CD8-positive, alpha-beta memory T cell (primary cell): ENCODE measurements at places on chromosomes 4 and X. TPM values are rescaled to one million over a fixed set of nuclear protein-coding genes. Genes with fewer than 3 reads are reported as not detected.

- no peak for DNase-seq
Observed at GRCh38 chr4:29559286-29559685, 1160.9 kb upstream of the PCDH7 start.

DNA sequence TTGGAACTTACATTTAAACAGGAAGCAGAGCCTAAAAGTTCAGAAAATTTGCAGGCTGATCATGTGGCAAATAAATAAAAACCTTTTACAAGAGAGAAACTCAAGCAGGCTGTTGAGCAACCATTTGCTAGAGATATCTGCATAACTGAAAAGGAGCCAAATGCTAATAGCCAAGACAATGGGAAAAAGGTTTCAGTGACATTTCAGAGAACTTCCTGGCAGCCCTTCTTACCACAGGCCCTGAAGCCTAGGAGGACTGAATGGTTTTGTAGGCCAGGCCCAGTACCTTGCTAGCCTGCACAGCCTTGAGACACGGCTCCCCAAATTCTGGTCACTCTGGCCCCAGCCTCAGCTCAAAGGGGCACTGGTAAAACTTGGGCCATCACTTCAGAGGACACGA lies 945.1 kb downstream of the ADGRL3 start:
- no peak for DNase-seq

DNA sequence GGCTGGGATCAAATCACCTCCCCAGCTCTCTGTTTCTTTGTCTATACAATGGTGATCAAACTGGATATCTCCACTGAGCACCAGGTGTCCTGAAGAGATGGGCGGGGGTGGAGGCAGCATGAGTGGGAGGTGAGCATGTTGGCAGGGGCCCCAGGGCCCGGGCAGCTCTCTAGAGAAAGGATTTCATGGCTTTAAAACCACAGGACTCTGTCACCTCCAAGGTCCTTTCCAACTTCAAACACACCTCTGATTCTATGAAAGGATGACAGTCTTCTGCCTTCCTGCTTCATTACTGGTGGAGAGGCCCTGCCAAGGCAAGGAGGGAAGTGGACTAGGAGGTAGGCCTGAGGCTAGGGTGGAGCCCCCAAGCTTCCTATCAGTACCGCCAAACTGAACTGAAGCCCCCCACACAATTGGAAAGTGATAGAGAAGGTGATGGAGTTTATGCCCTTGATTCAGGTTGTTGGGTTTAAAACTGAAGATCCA lies 38.6 kb downstream of the TRIM2 start:
- DNase-seq: no peak

- DNase-seq: no peak
Observed at GRCh38 chr4:142595222-142595871, 250.8 kb downstream of the INPP4B start.

DNA sequence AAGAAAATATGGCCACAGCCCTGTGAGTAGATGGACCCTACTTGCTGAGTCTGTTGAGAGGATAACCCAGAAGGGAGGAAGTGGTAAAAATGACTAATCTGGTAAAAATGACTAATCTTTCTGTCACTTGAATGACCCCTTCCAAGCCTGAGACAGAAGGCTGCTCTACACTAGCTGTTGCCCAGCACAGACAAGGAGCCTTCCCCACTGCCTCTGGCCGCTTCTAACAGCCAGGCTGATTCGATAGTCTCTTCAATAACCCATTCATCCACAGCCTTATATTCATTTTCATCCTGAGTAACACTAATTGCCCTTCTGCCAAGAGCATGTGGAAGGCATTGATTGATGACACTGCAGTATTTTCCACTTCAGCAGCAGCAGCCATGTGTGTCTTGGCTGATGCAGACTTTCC lies 18.4 kb downstream of the MAGEB17 start:
- no peak for DNase-seq

GRCh38 chrX:53288189-53288588 lies 6.8 kb upstream of the IQSEC2 start:
- DNase-seq: peak; percentile 17

GRCh38 chr4:75653845-75654503 lies 19.2 kb downstream of the G3BP2 start:
- DNase-seq: no peak

DNA sequence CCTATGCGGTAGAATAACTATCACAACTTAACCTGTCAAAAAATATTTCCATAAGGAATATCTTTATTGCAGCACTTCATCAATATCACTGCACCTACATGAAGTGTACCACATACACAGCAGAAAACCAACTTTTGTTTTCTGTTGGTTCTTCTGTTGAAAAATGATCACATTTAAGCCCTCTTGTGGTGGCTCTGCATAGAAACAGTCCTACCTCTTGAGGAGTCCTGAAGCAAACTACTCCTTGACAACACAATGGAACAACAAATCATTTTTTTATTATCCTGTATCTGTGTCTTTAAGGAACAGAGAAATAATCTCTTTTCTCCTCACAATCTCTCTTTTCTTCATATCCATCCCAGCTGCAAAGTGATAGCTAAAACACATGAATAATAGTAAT lies 39.8 kb upstream of the ATOH1 start:
- DNase-seq: no peak

GRCh38 chr4:183986291-183986970 lies 81.3 kb downstream of the STOX2 start:
- DNase-seq: no peak

GRCh38 chr4:151605215-151605614 lies 155.6 kb downstream of the GATB start:
- no peak for DNase-seq

- DNase-seq: no peak
Observed at GRCh38 chr4:164383358-164384220, 370.3 kb upstream of the SMIM31 start.

DNA sequence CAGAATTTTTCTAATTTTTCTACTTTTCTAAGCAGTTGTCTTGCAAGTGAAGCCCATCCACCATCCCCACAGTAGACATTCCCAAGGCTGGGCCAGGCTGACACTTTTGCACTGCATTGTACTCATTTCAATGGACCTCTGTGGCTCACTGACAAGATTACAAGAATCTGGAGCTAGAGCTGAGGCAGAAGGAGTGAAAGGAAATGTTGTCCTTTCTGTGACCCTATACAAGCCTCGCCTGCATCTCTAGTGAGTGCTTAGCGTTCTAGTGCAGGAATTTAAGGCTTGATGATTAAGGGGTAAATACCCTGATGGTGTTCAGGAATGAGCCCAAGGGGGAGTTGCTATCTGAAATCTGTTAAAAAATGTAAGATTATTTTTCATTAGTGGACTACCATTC lies 6.3 kb downstream of the MAGED1 start:
- no peak for DNase-seq

DNA sequence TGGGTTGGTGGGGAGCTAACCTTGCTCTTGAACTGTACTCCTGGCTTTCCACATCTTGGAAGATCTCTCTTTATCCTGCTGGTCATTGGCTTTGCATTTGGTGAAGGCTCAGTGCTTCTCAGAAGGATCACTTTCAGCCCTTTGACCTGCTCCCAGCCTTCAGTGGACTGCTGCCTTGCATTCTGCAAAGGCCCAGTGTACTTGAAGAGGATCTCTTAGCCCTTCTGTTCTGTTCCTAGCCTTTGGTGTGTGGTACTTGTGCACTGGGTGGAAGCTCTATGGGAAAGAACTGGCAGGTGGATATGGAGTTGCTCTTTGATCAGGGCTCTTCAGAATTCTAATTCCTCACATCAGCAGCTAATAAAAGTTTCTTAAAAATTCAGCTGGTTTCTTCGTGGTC lies 46.5 kb downstream of the FGF2 start:
- no peak for DNase-seq

GRCh38 chrX:101220662-101221260 lies 1.2 kb downstream of the DRP2 start:
- no peak for DNase-seq

DNA sequence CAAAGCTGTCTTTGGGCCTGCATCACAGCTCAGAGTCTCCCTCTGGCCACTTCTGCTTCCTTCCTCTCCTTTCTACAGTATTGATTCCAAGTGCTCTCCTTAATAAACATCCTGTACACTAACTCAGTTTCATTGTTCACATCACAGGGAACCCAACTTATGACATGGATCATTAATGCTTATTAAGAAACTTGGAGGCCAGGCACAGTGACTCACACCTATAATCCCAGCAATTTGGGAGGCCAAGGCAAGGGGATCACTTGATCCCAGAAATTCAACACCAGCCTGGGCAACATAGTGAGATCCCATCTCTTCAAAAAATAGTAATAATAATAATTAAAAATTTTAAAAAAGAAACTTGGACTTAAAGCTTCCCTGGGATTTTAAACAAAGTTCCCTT lies 89.2 kb upstream of the EFHC2 start:
- no peak for DNase-seq

DNA sequence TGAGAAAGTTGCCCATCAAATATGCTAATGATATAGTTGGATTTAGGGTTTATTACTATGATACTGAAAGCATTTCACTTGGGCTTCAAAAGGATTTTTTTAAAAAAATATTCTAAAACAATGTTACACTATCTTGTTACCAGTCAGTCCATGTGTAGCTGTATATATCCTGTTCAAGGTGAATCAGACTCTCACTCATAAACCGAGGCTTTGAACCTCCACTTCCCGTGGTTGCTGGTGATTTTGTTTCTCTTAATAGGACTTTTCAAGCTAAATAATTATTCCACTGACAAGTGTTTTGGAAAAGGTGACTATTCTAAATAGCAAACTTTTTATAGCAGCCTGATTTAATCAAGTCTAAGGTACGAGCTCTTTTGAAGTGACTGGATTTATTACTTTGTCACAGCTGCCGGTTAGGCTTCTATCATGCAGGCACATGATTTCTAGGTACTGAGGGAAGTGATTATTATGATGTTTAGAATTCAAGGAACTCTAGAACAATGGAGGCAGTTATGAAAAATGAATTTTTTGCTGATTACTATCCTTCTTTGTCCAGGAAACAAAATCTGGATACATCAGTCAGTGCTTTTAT lies 287.7 kb downstream of the KCTD8 start:
- no peak for DNase-seq

Gene PNCK
- total RNA-seq: not detected

Gene RHOXF1
- total RNA-seq: not detected

Gene PNMA6F
- total RNA-seq: not detected

Gene GPM6B
- not detected for total RNA-seq

Gene DDX53
- not detected for total RNA-seq

Gene NR3C2
- total RNA-seq: 5.7 TPM

Gene HTN3
- total RNA-seq: not detected

Gene F8A2
- not detected for total RNA-seq

Gene DAPP1
- total RNA-seq: 20.9 TPM

Gene SYN1
- total RNA-seq: 0.60 TPM

Gene CTAG1B
- not detected for total RNA-seq

Gene RHOXF2B
- not detected for total RNA-seq

Gene DIPK2B
- not detected for total RNA-seq

Gene SLC25A43
- 11.8 TPM for total RNA-seq
